ENCODE measurements at places on chromosomes 3 and 15. TPM values are rescaled to one million over a fixed set of nuclear protein-coding genes. Genes with fewer than 3 reads are reported as not detected.

GRCh38 chr3:18562364-18563154 lies 137.4 kb upstream of the SATB1 start:
- H3K36me3 ChIP-seq: no peaks in the 10 kb centered on the region
- DNase-seq: no peak
- no peak overlapping the region for H3K27ac ChIP-seq
- H3K4me1 ChIP-seq: peaks cover 6% of the 10 kb centered on the region
- H3K4me3 ChIP-seq: no peak overlapping the region
- peaks cover 19% of the 10 kb centered on the region for H3K27me3 ChIP-seq

DNA sequence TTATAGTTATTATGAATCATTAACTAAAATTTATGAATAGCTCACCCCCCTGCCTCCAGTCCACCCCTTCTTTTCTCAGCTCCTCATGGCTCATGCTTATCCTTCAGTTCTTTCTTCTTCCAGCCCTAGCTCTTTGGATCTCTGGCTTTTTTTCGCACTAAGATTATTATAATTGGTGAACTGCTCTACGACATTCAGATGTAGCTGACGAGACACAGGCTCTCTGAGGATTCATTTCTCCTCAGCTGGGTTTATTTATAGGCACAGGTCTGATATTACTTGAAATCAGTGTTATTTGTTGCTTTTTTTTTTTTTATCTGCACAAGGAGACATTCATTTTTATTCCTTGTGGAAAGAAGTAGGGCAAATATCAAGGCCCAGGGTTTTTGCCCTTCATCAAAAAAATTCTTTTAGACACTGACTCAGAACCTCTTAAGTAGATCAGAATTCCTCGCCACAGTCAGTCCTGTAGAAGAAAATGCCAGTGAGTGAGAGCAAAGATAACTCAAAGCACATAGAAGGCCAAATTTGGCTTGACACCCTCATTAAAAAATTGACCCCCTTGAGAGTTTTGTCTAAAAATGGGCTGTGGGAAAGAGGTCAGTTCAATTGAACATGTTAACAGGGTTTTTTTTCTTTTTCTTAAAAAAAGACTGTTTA lies 106.6 kb downstream of the MYH15 start:
- peak overlapping the region; percentile 1 for H3K27ac ChIP-seq
- peaks cover 9% of the 10 kb centered on the region for H3K27me3 ChIP-seq
- H3K4me3 ChIP-seq: no peak overlapping the region
- DNase-seq: no peak

Gene TRAT1
- total RNA-seq: not detected

GRCh38 chr3:193174140-193174539 lies 66.9 kb upstream of the PLAAT1 start:
- no peaks in the 10 kb centered on the region for H3K36me3 ChIP-seq
- H3K4me1 ChIP-seq: peaks cover 2% of the 10 kb centered on the region
- no peak overlapping the region for H3K4me3 ChIP-seq
- no peak for DNase-seq
- no peak overlapping the region for H3K27ac ChIP-seq

DNA sequence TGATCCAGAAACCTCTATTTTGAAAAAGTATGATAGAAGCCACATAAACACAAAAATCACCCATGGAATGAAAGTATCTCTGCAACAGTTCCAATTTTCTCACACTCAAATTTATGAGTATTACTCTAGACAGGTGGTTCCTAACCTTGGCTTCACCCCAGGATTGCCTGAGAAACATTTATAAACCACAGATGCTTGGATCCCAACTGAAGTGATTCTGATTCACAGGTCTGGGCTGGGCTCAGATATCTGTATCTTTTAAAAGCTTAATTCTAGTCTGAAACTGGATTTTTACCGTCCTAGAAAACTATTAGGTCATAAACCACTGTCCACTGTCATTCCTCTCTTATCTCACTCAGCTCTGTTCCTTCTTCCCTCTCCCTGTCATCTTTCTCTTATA lies 7.4 kb upstream of the SST start:
- H3K4me1 ChIP-seq: peaks cover 17% of the 10 kb centered on the region
- H3K27ac ChIP-seq: peak overlapping the region; percentile 62
- H3K36me3 ChIP-seq: no peaks in the 10 kb centered on the region
- H3K4me3 ChIP-seq: no peak overlapping the region

Gene THPO
- total RNA-seq: 0.56 TPM
